Activated CD4-positive, CD25-positive, alpha-beta regulatory T cell treated with anti-CD3 and anti-CD28 coated beads, Interleukin-2, amount 50 U/mL, for 72 hours (primary cell): ENCODE measurements at places on chromosomes 2 and 18.

DNA sequence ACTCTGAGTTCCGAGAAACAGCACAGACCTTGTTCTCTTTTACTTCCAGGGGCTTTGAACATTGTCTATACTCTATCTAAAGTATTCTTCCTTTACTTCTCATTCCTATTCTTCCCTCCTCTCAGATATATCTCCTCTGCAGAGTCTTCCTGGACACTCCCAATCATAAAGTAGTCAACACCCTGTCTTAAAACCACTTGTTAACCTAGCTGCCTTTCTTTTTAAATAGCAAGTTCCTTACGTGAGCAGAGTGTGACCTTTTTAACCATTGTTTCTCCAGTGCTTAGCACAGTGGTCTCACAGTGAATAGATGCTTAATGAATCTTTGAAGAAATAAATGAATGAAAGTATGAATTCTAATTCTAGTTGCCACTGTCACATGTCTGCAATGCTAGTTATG, 47.4 kb downstream of the PTRHD1 start:
- DNase-seq = no peak

- DNase-seq = no peak
Observed at GRCh38 chr2:20604401-20604911, 46.4 kb downstream of the HS1BP3 start.

GRCh38 chr2:144989579-144990270, 469.8 kb upstream of the ZEB2 start:
- no peak for DNase-seq

GRCh38 chr18:26549263-26550094, 1.1 kb upstream of the KCTD1 start:
- DNase-seq = no peak

DNA sequence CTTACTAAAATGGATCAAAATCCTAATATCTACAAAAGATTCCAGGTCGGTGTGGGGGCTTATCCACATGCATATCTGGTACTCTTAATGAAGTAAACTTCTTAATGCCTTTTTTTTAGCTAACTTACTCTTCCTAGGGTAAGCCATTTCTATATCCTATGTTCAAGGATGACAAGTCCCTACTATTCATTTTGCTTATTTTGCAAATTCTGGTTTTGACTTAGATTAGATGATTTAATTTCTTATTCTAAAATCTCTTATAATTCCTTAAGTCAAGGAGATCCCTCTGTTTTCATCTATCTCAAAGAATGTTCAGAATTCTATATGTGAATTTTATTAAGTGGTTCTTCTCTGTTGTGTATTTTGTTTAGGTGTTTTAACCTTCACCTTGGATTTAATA, 79.7 kb downstream of the KYNU start:
- no peak for DNase-seq

DNA sequence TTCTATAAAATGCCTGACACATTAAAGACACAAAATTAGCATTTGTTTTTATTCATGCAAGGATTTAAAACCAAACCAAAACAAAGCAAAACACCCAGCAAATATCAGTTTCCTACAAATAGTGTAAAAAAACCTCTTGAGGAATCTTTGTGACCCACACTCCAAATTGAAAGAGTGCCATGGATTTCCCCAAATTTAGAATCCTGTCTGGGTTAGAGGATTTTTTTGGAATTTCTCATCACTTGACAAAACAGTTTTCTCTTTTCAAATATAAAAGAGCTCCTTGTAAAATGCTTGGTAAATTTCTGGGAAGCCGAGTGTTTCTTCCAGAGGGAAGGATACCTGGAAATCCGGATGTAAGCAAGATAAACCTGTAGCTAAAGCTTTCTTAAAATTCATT, 1.7 kb upstream of the FN1 start:
- DNase-seq = no peak

DNA sequence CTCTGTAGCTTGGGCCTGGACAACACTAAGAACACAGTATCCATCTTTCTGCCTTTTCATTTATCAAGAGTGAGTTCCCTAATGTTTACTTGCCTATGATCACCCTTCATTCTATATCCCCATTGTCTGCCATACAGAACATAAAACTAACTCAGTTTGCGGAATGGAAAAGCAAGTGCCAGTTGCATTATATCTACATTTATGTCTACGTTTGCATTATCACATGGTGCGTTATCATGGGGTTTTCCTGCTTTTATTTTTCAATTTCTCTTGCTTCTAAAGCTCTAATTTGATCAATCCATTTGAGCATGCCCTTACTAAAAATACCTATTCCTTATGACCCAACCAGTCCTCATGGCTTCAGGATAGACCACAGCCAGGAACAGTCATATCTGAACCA, 421.6 kb upstream of the VWC2L start:
- no peak for DNase-seq

- peak; percentile 98 for DNase-seq
Observed at GRCh38 chr2:43127208-43127940, 99.0 kb downstream of the ZFP36L2 start.

DNA sequence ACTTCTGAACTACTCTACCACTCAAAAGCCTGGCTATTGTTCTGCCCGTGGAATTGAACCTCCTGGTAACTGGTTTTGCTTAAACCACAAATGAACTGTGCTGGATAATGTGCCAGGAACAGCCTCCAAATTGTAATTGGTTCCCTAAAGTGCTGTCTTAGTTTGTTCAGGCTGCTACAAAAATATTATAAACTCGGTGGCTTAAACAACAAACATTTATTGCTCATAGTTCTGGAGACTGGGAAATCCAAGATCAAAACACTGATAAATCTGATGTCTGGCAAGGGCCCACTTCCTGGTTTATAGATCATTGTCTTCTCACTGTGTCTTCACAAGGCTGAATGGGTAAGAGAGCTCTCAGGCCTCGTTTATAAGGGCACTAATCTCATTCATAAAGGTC, 149.2 kb upstream of the NCKAP5 start:
- no peak for DNase-seq

DNA sequence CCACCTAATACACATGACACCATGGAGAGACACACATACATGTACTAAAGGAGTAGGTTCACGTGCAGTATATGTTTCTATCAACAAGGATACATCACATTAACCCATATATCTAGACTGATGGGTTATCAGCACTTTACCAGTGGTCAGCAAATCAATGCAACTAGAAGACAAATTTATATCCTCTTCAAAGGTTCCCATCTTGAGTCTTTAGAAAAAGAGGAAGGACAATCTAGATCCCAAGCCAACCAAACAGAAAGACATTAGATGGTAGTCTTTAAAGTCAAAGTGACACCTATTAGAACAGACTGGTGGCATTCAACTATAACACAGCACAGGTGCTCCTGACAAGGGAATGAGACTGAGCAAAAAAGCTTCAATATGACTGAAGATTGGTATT, 13.8 kb upstream of the SERTAD2 start:
- DNase-seq = no peak

- peak; percentile 78 for DNase-seq
Observed at GRCh38 chr18:3451183-3451988, 1.4 kb downstream of the TGIF1 start.

GRCh38 chr2:212005085-212005671, 533.4 kb downstream of the ERBB4 start:
- no peak for DNase-seq

DNA sequence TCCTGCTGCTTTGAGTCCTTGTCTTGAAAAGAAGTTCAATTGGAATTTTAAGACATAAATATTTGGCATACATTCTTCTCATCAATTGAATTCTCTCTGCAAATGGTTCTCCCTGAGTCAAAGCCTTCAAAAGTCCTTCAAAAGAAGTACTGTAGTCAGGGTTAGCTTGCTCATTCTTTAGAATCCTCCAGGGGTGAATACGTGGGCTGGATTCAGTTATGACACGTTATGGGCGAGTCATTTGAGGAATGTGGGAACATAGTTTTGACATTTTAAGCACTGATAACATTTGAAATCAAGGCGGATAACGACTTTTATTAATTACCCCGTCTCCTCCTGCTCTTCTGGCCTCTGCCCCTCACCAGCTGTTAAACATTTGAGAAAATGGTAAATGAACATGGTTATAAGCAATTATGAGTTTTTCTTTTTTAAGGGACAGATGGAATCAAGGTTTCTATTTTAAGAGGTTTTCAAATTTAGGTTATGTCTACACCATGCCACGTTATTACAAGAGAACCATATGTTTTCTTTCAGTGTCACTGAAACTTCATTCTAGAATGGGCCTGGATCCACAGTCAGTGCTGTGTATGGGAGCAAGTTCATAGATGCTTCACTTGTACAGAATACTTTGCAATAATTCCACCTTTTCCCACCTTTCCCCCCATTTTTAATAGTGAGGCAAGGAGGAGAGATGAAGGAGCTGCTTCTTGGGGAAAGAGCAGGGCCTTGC, 273.1 kb downstream of the TSN start:
- no peak for DNase-seq

DNA sequence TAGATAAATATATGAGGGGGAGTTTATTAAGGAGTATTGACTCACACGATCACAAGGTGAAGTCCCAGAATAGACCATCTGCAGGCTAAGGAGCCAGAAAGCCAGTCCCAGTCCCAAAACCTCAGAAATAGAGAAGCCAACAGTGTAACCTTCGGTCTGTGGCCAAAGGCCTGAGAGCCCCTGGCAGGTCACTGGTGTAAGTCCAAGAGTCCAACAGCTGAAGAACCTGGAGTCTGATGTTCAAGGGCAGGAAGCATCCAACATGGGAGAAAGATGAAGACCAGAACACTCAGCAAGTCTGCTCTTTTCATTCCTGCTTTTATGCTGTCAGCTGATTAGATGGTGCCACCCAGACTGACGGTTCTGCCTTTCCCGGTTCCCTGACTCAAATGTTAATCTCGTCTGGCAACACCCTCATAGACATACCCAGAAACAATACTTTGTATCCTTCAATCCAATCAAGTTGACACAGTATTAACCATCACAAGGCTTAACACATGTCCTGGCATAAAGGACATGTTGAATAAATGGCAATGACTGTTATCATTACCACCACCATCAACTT, 56.7 kb downstream of the MAPK4 start:
- DNase-seq = no peak

DNA sequence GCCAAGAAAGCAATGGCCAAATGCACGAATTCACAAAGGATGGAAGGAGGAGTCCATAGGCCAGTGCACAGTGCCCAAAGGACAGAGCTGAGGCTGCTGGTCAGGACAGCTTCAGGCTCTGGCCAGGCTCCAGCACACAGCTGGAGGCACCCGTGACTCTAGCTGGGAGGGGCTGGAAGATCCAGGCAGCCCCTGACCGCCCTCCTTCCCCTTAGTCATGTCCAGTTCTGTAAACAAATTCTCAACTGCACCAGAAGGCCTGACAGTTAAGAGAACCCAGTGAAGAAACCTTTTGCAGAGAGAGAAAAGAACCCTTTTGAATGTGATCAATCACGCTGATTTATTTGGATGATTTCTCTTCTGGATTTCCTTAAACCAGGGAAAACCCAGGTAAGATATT, 7.7 kb upstream of the YWHAQ start:
- DNase-seq = no peak

- peak; percentile 79 for DNase-seq
Observed at GRCh38 chr2:65382776-65383357, 49.5 kb downstream of the SPRED2 start.

DNA sequence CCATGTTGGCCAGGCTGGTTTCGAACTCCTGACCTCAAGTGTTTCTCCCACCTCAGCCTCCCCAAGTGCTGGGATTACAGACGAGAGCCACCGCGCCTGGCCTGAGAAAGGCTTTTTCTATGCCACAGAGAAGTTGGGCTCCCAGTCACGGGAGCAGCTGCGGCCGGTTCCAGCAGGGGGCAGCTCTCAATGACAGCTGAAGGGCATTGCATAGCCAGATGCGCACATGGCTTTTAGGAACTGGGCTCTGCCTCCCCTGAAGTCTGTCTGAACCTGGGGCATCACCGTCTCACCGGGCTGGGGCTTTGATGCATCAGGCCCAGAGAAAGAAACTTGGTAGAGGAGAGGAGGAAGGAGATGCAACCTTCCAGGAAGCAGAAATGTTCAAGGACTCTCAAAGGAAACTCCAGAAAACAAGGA, 84.2 kb upstream of the LAPTM4A start:
- no peak for DNase-seq

DNA sequence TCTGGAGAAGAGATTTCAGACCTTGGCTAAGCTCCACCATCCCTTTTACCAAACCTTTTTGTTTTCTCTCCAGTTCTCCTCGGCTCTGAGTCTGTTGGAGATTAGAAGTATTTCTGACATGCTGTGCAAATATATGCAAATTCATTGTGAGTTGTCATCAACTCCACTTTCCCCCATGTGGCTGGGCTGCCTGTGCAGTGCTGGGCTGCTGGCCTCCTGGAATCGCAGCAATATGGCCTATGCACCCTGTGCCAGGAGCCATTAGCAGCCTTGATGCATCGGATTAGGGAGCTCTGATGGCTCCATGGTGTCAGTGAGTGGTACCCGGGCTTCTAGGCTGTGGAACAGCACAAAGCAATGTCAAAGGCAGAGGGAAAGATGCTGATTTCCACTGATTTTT, 80.0 kb downstream of the GPR39 start:
- DNase-seq = no peak

GRCh38 chr18:32802591-32803451, 30.0 kb upstream of the KLHL14 start:
- DNase-seq = no peak

DNA sequence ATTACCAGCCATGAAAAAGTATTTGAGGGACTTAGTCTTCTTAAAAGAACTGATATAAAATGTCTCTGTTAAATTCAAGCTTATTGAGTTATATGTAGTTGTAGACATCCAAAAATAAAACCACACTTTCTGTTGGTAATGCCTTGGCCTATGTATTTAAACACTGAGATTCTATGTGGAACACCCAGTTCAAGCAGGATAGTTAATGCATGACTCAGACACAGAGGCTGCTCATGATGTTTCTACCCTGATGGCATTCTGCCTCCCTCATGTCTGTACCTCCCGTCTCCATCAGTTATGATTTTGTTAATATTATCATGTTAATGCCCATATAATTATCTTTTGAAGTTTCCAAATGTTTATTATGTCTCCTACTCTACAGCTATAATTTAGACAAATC, 164.5 kb downstream of the XIRP2 start:
- DNase-seq = no peak

DNA sequence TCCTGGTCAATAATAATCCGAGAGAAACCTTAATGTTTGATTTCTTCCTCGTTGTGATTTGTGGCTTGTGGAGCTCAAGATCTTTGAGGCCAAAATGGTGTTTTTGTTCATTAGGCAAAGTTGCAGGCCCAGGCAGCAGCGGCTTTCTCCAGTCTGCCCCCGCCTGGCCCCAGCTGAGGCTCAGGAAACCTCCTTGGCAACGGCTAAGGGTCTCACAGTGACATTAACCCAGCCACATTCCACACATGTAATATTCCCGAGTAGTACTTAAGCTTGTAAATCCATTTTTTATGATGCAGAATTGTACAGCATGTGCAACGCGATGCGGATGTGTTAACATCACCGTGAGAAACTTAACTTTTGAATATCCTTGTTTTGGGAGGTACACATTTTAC, 200.1 kb downstream of the BCL11A start:
- no peak for DNase-seq
